ENCODE measurements at places on chromosomes 7 and 10.

DNA sequence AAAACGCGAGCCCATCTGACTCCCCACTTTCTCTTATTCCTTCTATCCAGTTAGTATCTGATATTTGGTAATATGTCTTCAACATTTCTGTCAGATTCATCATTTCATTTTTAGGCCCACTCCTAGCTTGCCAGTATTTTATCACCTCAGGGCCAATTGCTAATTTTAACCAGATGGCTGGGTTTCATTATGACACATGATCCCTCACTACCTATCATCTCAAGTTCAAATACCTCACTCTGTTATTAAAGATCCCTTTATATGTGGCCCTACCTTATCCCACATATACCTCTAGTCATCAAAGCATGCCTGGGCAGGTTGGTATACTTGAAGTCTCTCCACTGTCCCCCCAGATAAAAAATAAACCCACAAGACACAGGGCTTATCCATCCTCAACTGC lies 104.9 kb downstream of the RNLS start:
- DNase-seq: no peak

- no peak for DNase-seq
These were observed 53.3 kb upstream of the CTBP2 start for GRCh38 chr10:125213541-125214282.

- no peak for DNase-seq
These were observed 44.3 kb upstream of the INPP5A start for GRCh38 chr10:132493246-132493755.

- no peak for DNase-seq
These were observed 58.9 kb downstream of the PIP4K2A start for GRCh38 chr10:22655312-22655981.

DNA sequence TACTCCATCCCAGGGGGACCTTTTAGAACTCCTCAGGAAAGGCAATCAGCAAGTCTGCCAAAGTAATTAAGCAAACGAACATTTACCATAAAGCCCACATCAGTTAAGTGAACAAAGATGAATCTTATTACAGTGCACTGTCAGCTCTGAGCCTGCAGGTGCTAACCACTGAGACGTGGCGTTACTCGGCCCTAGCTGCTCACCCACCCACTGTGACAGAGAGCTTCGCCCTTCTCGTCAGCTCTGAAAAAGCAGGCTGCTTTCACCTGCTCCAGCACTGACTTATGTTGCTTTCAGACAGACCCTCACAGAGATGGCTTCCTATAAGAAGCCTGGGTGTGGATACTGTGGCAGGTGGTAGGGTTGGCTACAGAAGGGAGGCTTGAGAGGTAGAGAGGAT lies 57.7 kb upstream of the KCNIP2 start:
- DNase-seq: no peak

- no peak for DNase-seq
These were observed 195.5 kb downstream of the SLC25A13 start for GRCh38 chr7:96126382-96126781.

GRCh38 chr10:101774589-101775272 lies 1.2 kb downstream of the FGF8 start:
- DNase-seq: no peak

GRCh38 chr10:65723525-65723924 lies 1202.3 kb upstream of the LRRTM3 start:
- no peak for DNase-seq

GRCh38 chr10:14391342-14391741 lies 60.6 kb upstream of the FRMD4A start:
- no peak for DNase-seq

GRCh38 chr10:110340122-110340521 lies 35.4 kb upstream of the SMNDC1 start:
- DNase-seq: no peak

- no peak for DNase-seq
These were observed 28.2 kb downstream of the GNA12 start for GRCh38 chr7:2815875-2816245.

- DNase-seq: no peak
These were observed 35.3 kb downstream of the INPP5F start for GRCh38 chr10:119761106-119761505.

- DNase-seq: no peak
These were observed 36.2 kb downstream of the NPVF start for GRCh38 chr7:25192043-25192442.

- no peak for DNase-seq
These were observed at the start of gene PRLHR for GRCh38 chr10:118595598-118596425. PRLHR (minus strand) TSS chr10:118595648; CDS start chr10:118595244, 404 bp downstream.

DNA sequence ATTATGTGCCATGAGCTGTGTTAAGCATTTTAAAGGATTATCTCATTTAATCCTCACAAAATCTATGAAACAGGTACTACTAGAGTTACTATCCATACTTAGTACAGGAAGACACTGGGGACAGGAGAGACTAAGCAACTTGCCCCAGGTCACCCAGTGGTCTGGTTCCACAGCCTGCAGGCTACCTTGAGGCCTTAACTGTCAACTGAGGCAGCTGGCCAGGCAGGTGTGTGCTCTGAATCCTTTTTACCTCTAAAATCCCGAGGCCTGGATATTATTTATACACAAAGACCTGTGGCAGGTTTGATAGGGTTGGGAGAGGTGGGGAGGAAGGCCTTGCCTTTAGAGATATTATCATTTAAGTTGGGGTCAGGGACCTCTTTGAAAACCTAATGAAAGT lies 3.1 kb downstream of the ZNF777 start:
- DNase-seq: no peak

DNA sequence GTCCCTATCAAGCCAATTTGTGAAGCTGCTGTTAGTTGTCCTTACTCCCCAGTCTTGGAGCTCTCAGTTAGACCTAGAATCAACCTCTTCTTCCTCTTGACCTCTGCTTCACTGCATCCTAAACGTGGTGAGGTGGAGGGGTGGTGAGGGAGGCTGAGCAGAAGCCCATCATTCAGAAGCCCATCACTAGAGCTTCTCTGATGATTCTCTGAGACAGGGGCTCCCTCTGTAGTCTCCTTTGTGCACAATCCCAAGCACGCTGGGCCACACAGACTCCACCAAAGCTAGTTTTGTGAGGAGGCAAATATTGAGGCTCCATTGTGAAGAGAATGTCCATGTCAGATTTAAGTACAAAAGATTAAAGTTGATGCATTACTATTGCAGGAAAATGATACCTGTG lies 163.8 kb upstream of the PRSS1 start:
- no peak for DNase-seq

DNA sequence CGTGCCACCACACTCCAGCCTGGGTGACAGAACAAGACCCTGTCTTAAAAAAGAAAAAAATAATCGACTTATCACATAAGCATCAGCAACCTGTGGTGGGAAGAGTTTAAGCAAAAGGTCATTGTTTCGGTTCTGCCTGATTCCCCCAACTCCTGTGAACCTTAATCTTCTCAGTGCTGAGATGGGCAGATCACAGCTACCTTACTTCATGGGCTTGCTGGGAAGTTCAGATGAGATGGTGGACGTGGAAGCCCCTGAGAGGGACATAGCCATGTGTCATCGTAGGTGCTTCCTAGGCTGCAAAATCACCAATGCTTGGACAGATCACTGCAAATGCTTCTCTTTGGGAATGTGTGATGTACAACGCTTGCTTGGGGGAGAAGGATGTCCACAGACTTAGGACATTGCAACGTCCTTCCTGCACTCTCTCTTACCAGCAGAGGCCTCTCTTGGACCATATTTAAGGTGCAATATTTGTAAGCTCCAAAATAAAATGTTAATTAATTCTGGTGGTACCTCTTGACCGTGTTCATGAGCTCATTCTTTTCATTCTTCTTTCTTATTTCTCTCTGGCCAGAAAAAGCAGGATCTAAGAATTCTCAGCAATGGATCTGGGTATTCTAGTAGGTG lies 8.6 kb downstream of the GJD4 start:
- DNase-seq: no peak

GRCh38 chr7:77580762-77581350 lies 43.8 kb downstream of the PTPN12 start:
- DNase-seq: no peak

DNA sequence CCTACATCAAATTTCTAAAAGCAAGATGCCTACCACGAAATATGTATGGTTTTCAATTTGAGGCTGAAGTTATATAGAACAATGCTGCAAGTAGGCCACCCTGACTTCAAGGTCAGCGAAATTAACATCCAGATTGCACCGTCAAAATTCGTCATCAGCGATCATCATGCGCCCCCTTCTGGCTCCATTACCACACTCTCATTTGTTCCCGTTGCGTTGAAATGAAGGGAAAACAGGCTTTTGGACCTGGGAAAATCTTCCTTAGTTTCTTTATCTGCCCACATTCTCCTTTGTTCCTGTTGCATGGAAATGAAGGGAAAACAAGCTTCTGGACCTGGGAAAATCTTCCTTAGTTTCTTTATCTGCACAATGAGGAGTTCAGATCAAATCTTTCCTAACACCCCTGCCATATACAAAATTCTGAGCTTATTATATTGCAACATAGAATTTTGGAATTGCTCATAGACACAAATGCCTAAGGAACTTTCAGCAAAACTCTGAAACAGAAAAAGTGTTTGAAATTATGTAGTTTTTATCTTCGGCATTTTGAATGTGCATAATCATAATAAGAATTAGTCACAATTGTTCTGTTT lies 98.2 kb upstream of the PRKCQ start:
- no peak for DNase-seq

DNA sequence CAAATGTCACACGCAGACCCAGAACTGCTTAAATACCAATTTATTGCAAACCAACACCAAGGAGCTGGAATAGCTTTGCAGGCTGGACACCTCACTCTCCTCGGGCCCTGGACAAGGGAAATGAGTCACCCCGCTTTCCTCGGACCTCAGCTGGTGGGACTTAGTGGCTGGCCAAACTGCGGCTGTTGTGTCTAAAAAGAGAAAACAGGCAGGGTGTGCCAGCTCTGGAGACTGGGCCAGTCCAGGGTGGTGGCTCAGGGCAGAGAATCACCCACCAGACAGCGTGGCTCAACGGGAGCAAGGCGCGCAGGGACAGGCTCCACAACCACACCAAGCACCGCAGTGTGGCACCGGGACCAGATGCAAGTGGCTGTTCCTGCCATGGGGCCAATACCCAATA lies 58.2 kb upstream of the CAMK2B start:
- DNase-seq: no peak

GRCh38 chr10:19824381-19825342 lies 8.4 kb downstream of the PLXDC2 start:
- no peak for DNase-seq

GRCh38 chr7:149267733-149268132 lies 5.7 kb downstream of the ZNF783 start:
- no peak for DNase-seq

GRCh38 chr10:97813311-97813710 lies 36.3 kb upstream of the GOLGA7B start:
- DNase-seq: no peak

DNA sequence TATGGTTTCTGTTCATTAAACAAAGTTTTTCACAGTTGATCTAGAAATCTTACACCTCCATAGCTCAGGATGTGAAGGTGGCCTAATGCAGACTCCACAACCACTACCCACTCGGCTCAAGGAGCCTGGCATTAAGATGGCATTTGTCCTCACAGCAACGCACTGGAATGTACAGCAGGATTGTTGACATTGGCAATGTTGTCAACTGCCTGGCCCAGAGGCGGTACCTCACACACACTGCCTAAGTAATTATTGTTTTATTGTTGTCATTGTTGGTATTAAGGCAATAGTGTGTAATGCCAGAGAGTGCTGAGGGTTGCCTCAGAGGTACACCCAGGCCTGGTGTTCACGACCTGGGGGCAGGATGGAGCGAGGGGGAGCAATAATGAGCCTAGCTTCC lies 38.3 kb downstream of the LRRC18 start:
- DNase-seq: no peak

DNA sequence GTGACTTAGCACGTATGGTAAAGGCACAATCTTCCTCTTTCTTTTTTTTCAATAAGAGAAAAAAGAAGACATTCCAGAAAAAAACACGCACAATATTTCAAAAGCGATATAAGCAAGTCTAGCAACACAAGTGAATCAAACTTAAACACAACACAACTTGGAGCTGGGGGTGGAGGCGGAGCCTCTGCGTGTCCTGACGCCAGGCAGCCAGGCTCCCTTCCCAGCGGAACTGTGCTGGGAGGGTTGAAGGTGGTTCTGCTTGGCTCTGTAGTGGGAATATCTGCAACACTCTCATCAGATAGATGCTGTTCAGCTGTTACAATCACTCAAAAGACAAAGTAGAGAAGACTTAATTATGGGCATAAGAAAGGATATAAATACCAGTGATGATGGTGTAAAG lies 211.4 kb downstream of the WDR37 start:
- no peak for DNase-seq

- DNase-seq: no peak
These were observed 498.6 kb downstream of the GLRX3 start for GRCh38 chr10:130634816-130635215.

GRCh38 chr10:43862756-43863155 lies 214.1 kb upstream of the ZNF32 start:
- DNase-seq: no peak

- no peak for DNase-seq
These were observed 65.5 kb downstream of the LARP4B start for GRCh38 chr10:865924-866576.

- DNase-seq: no peak
These were observed 305.5 kb downstream of the C7orf25 start for GRCh38 chr7:42606193-42606905.

GRCh38 chr10:56728349-56728748 lies 367.3 kb upstream of the ZWINT start:
- DNase-seq: no peak

- no peak for DNase-seq
These were observed 16.6 kb downstream of the BAG3 start for GRCh38 chr10:119667562-119668328.

DNA sequence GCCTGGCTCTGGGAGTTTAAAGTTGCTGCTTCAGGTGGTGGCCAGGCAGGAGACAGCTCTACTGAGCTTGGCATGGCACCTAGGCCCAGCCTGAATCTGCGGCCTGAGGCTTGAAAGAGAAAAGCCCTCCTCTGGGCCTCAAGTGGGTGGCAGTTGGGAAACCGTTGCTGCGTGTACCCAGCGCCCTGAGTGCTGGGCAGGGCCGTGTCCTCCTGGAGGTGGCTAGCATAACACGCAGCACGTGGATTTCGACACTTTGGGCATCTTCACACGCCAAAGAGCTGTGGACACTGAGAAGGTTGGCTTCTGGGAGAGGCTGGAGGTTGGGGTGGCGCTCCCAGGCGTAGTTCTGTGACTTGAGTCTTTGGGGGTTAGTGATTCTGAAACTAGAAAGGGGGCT lies 2.5 kb downstream of the ZNF316 start:
- DNase-seq: no peak

Data from cortex of kidney (tissue), 1 donor.